ENCODE measurements at places on chromosomes 16 and 17.

DNA sequence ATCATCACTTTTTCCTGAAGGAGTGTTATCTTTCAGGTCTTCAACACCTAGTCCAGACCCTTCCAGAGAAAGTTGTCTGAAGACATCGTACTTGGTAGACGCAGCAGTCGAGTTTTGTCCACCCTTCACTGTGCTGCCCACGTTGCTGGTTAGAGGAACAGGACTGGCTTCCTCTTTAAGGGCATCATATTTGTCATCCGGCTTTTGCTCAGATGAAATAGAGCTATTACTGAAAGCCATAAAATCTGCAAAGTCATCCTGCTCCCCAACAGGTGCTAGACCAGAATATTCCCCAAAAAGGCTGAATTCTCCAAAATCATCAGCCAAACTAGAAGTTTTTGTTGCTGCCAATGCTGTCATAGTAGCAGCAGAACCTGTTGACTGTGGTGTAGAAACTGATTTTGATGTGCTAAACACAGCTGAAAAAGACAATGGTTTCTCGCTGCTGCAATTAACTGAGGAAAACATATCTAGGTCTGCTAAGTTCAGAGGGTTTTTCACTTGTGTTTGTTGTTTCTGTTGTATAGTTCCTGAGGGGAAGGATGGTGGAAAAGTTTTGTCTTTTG lies 55.7 kb downstream of the SYNRG start:
- DNase-seq: no peak

DNA sequence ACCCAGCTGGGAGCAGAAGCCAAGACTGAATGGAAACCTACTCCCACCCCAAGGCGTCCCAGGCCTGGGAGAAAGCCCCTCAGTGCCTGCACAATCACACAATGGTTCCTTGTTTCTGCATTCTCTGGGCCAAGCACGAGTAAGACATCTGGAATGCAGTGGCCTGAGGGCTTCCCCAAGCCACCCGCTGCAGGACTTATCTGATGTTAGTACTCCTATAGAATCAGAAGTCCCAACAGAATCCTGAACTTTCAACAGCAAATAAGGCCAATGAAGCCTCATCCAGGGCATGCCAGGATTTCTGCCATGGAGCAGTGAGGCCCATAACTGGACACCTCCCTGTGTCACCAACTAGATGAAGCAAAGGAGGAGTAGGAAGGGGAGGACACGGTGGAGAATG lies 28.6 kb downstream of the MYO18A start:
- no peak for DNase-seq

- no peak for DNase-seq
Measured at GRCh38 chr17:36529121-36529520, 5.5 kb downstream of the MYO19 start.

DNA sequence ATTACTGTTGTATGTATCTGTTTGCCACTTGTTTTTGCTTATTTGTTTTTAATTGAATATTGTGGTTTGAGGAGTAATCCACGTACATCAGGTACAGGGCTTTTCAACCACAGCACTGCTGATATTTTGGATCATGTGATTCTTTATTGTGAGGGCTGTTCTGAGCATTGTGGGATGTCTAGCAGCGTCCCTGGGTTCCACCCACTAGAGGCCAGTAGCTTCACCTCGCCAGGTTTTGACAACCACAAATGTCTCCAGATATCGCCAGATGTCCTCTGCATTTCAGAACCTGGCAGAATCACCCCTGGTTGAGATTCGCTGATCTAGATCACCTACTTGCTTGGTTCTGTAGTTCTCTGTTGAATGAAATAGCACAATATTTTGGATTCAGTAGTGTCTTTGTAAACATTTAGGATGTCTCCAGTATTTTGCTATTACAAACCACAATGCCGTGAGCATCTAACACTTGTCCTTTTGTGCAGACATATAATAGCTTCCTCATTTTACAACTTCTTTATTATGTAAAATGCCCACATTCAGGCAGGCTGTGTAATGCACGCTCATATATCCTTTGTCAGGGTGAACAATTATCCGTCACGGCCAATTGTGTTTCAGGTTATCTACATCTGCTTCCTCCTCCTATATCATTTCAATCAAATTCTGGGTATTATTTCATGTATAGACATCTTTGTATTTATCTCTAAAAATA lies 380.3 kb downstream of the SNX29 start:
- DNase-seq: no peak

DNA sequence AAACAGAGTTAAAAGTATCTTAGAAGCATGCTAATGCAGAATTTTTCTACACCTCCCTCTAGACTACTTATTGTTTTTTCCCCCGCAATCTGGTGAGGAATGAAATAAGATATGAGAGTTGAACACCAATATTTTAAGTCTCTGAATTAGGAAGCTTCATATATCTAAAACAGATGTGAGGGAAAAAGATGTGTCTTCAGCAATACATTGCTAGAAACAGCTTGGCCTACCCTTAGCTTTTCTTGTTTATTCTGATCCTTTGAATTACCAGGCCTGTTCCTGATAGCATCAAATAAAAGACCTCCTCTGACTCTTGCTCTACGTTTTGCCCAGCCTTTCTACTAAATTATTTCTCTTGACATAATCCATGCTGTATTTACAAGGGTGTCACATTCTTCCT lies 221.8 kb downstream of the CDH11 start:
- DNase-seq: no peak

- no peak for DNase-seq
Measured at GRCh38 chr16:57510016-57510871, 24.0 kb upstream of the DOK4 start.

DNA sequence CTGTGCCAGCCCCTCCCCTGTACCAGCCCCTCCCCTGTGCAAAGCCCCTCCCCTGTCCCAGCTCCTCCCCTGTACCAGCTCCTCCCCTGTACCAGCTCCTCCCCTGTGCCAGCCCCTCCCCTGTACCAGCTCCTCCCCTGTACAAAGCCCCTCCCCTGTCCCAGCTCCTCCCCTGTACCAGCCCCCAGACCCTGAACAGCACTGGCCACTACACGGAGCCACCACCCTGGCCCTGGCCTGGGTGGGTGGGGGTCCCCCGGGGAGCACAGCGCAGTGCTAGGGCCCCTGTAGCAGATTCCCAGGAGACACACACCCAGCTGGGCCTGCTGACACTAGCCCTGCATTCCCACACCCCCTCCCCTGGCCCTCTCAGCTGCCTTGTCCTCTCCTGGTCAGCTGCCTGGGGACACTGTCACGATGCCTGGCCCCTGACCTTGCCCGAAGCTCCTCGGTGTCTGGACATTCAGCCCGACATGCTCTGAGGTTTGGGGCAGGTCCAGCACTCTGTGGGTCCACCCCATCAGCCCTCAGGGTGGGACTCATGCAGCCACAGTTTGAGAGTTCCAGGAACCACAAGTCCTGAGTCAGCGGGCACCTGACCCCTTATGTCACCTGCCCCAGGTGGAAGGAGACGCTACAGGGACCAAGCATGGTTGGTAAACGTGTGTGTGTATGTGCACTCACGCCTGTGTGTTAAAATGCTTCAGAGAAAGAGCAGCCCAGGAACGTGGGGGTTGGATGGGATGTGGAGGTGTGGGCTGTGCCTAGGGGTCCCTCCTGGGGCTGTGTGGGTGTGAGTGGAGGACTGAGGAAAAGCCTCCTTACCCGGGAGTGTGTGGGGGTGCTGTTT lies 114.2 kb downstream of the METRNL start:
- no peak for DNase-seq

DNA sequence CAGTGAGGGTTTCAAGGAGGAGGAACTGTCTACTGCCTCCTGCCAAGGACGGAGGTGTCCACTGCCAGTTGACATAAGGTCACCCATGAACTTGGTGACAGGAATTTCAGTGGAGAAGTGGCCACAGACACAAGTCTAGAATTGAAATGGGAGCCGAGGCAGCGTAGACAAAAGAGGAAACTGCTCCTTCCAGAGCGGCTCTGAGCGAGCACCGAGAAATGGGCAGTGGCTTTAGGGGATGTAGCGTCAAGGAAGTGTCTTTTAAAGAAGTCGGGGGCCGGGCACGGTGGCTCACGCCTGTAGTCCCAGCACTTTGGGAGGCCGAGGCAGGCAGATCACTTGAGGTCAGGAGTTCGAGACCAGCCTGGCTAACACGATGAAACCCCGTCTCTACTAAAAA lies 3.1 kb upstream of the SERPINF1 start:
- no peak for DNase-seq

- no peak for DNase-seq
Measured at GRCh38 chr17:74089869-74090464, 113.5 kb upstream of the RPL38 start.

- no peak for DNase-seq
Measured at GRCh38 chr16:30953511-30954124, 3.9 kb upstream of the SETD1A start.

- DNase-seq: no peak
Measured at GRCh38 chr17:81652906-81653771, 3.2 kb downstream of the PDE6G start.

DNA sequence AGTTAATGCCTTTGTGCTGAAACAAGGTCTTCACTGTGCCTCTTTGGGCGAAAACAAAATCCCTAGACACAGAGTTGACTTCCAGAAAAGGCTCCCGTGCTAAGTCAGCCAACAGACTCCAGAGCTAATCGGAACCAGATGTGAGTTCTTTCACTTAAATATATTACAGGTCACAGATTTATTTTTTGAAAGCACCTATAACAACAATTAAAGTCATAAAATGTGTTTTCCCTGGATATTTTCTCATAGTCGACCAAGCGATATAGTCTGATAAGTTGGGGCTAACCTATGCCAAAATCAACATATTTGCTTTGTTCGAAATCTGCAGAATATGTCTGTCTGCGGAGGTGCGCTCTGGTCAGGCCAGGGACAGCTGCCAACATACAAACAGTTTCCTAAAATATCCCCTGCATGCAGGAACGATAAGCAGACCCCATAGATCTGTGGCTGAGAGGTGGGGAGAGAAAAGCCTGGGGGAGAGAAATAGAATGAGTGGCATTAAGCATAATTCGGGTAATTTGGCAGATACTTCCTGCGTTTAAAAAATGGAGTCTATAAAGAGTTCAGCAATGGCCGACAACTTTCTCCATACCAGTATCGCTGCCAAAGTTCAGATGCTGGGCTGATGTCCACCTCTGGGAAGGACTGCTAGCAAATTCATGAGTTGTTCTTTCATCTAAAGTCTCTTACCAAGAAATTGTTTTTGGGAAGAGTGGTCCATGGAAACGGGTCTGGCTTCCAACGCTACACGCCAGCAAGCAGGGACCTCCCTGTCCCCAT lies 50.8 kb upstream of the MYH10 start:
- no peak for DNase-seq

DNA sequence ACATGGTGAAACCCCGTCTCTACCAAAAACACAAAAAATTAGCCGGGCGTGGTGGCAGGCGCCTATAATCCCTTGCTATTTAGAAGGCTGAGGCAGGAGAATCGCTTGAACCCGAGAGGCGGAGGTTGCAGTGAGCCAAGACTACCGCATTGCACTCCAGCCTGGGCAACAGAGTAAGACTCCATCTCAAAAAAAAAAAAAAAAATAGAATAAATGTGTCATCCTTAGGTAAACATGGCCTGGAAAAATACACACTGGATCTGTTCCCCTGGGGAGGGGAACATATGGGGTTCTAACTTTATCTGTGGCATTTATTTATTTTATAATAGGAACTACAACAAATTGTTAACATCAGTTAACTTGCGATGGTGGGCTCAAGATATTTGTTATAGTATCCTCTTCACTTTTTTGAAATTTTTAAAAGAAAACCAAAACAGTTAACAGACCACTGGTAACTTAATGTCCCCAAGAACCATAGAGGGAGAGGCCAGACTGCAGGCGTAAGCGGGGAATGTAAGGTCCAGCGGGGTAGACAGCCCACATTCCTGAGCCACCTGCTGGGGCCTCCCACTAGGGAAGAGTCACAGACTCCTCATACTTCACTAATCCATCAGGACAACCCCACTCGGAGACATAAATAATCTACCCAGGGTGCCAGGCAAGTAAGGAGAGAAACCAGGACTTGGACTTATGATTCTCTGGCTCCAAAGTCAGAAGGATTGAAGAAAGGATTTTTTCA lies 12.5 kb upstream of the TXNDC11 start:
- DNase-seq: no peak

- DNase-seq: no peak
Measured at GRCh38 chr17:69078864-69079263, 18.1 kb upstream of the ABCA9 start.

GRCh38 chr16:69319381-69319780 lies 8.2 kb downstream of the VPS4A start:
- DNase-seq: no peak

DNA sequence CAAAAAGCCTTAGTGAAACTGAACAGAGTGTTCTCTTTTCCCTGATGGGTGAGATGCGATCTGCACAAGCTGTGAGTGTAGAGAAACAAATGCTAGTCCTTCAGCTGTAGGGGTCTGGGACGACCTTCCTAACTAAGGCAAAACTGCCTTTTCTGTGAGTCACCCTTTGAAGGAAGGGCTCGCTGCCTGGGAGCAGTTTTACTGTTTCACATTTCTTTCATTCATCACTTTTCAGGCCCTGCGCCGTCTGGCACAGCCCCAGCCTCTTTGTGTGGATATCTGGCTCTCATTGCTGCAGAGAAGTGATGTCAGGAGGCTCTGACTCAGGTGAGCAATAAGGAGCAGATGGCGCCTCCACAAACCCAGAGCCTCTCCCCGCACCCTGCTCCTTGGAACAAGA lies 57.4 kb downstream of the HS3ST3A1 start:
- DNase-seq: no peak

DNA sequence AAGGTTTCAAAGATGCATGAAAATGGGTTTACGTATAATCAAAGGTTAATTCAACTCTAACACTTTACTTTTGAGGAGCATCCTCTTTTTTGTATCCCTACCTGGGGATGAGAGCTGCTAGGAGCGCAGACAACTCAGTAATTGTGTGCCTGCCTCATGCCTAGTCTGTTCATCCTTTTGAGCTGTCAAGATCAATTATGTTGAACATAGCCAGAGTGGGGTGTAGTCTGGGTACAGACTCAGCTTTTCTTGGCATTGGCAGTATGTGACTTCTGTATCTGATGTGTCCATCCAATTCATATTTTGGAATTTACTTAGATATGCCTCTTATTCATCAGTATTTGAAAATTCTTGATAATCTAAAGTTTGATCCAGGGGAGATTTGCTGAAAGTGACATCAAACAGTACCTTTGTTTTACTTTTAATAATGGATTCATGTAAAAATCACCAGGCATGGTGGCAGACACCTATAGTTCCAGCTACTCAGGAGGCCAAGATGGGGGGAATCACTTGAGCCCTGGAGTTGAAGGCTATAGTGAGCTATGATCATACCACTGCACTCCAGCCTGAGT lies 24.1 kb downstream of the PRKCA start:
- no peak for DNase-seq

DNA sequence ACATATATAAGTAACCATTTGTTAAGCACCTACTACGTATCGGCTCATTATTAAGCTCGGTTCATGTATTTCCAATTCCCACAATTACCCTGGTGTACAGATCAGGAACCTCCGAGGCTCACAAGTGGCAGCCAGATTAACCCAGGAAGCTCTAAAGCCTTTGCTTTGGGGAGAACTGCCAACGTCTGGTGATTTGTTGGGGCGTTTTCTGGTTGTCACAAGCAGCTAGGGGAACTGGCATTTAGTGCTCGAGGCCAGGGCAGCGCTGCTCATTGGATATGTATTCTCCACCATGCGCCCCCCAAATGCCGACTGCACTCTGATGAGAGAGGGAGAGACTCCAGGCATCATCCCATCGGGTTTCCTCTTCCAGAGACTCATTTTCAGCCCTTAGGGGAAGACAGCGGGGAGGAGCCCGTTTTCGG lies 541 bp downstream of the ZNF18 start:
- no peak for DNase-seq

GRCh38 chr17:56880571-56880970 lies 33.3 kb downstream of the TRIM25 start:
- no peak for DNase-seq
